Activated CD4-positive, alpha-beta memory T cell treated with anti-CD3 and anti-CD28 coated beads, Interleukin-2, amount 10 ng/mL, durations not matched to agents 7 days and 5 days (primary cell): ENCODE measurements at places on chromosomes 12 and 14.

- no peak for DNase-seq
Observed at GRCh38 chr12:119288576-119288975, 46.0 kb upstream of the CCDC60 start.

DNA sequence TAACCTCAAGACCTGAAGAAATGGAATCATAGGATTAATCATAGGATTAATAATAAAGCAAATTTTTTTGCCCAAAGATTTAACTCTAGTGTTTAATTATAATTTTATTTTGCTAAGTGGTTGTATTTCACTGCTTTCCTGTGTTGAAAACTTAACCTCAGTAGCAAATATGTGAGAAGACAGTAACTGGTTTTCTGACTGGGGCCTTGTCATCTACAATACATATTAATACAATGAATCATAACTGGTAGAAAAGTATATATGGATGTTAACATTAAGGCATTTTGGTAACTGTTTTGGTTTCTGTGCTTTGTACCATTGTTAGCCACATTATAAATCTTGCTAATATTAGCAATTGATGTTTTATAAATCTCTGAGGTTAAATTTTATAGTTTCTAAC, 92.2 kb downstream of the ACSS3 start:
- DNase-seq: no peak

GRCh38 chr12:84201976-84202375, 710.6 kb downstream of the SLC6A15 start:
- no peak for DNase-seq

- no peak for DNase-seq
Observed at GRCh38 chr14:72573725-72574417, 320.0 kb downstream of the DPF3 start.

DNA sequence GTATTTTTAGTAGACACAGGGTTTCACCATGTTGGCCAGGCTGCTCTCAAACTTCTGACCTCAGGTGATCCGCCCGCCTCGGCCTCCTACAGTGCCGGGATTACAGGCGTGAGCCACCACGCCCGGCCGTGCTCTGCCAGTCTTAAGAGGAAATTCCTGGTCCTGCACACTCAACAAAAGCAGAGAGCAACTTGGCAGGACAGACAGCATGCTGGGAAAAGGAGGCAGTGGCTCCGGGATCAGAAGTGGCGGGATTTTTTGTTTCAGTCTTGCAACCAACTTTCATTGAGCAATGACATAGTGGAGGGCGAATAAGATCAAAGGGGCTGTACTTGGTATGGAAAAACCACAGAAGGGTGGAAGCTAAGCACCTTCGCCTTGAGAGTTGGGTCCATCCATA, 2.1 kb downstream of the CKAP4 start:
- no peak for DNase-seq

GRCh38 chr12:10361084-10361483, 28.8 kb downstream of the KLRK1 start:
- DNase-seq: no peak

DNA sequence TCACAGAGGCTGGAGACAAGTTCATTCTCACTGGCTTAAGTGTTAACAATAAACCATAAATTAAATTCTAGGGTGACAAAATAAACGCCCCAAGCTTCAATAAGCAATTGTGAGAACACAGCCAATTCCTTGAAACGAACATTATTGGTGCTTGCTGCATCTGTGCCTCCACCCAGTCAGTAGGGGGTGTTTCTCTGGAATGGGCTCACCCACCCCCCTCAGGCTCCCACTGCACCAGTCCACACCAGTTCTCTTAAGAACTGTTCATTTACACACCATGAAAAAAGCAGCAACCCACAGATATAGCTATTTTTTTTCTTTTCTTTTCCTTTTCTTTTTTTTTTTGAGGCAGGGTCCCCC, 34.7 kb downstream of the CDC42BPB start:
- DNase-seq: no peak

- no peak for DNase-seq
Observed at GRCh38 chr12:25034676-25035075, 85.8 kb upstream of the BCAT1 start.

DNA sequence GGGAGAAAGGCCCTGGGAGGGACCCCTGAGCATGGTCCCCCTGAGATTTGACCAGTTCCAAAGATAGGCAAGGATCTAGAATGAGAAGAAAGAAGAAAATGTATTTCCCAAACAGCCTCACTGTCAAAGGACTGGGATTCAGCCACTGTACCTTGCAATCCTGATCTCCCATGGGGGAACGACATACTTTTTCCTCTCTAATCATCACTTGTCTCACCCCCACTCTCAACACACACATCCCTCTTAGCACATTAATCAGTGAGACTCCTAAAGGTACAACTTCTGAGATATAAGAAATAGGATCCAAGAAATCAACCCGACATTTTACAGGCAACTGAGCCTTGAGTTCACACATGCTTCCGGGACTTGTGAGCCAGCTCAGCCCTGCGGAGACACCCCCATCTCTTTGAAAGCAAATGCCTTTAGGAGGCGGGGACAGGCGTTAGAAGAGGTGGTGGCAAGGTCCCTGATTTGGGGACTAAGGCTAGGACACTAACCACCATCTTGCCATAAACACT, 1.4 kb downstream of the MAP3K9 start:
- peak; percentile 66 for DNase-seq

DNA sequence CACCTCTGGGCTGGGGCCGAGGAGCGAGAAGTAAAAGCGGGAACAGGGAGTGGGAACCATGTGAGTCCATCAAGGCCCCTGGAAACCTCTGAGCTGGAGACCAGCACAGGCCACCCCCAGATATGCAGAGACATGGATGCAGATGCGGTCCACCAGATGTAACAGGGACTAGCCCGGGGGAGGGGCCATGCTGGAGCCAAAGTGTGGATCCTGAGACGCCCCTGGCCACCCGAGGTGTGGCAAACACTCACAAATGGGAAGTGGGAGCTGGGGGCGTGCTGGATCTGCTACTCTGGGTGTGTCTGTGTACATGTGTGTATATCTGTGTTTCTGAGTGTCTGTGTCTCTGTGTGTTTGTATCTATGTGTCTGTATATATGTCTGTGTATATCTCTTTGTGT, 12.8 kb downstream of the MYL2 start:
- no peak for DNase-seq

GRCh38 chr14:51491776-51492175, 159.9 kb upstream of the FRMD6 start:
- no peak for DNase-seq

DNA sequence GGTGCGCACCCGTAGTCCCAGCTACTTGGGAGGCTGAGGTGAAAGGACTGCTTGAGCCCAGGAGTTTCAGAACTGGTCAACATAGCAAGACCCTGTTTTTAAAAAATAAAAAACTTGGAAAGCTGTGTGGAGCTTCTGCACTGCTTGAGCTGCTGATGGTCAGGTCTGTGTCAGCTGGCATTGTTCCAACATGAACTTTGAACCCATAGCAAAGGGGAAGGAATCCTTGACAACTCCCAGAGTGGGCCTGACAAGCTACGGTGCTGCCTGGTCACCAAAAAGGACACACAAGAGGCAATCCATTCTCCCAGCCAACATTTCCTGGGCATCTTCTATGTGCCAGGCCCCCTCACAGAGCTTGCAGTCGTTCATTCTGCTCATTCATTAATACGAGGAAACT, 16.4 kb upstream of the LTBP2 start:
- DNase-seq: no peak

- peak; percentile 50 for DNase-seq
Observed at GRCh38 chr14:103385929-103386712, 906 bp downstream of the MARK3 start.

- DNase-seq: no peak
Observed at GRCh38 chr14:23589606-23590005, 11.0 kb upstream of the JPH4 start.

DNA sequence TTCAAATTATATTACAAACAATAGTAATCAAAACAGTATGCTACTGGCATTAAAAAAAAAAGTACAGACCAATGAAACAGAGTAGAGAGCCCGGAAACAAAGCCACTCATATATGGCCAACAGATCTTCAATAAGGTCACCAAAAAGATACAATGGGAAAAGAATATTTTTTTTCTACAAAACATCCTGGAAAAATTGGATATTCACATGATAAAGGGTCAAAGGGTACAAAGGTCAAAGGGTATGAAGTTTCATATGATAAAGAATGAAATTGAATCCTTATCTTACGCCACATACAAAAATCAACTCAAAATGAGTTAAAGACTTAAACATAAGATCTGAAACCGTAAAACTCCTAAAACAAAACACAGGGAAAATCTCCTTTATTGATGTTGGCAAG, 168.5 kb upstream of the PELI2 start:
- DNase-seq: no peak

DNA sequence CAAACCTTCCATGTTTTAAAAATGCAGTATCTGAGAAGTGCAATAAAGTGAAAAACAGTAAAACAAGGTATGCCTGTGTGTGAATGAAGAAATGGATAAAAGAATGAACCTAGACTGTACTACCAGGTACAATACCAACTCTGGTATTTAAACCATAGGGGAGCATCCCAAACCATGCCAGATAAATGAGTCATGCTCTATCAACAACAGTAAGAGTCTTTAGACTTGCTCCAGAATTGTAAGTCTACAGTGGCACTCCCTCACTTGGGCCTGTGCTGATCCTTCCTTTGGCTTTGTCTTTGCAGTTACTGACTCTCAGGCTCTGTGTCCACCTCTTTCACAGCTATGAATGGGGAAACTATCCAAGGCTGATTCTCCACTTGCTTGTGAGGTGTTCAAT, 38.1 kb downstream of the BBS10 start:
- no peak for DNase-seq

GRCh38 chr14:94043756-94044475, 17.8 kb downstream of the OTUB2 start:
- DNase-seq: no peak
